WTC11 (cell line): ENCODE measurements at places on chromosomes 5 and 9. TPM values are rescaled to one million over a fixed set of nuclear protein-coding genes. Genes with fewer than 3 reads are reported as not detected.

DNA sequence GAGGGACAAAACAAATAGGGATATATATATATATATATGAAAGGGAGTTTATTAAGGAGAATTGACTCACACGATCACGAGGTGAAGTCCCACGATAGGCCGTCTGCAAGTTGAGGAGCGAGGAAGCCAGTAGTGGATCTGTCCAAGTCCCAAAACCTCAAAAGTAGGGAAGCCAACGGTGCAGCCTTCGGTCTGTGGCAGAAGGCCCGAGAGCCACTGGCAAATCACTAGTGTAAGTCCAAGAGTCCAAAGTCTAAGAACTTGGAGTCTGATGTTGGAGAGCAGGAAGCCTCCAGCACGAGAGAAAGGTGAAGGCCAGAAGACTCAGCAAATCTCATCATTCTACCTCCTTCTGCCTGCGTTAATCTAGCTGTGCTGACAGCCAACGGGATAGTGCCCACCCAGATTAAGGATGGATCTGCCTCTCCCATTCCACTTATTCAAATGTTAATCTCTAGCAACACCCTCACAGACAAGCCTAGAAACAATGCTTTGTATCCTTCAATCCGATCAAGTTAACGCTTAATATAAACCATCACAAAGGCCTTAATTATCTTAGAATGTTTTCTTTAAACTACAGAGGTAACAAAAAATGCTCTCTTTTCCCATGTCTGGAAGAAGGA, 23.8 kb upstream of the DAB2 start:
- H3K27ac ChIP-seq: no peak overlapping the region
- no peaks in the 10 kb centered on the region for H3K36me3 ChIP-seq
- DNase-seq: no peak
- no peaks in the 10 kb centered on the region for H3K27me3 ChIP-seq
- H3K4me1 ChIP-seq: peaks cover 10% of the 10 kb centered on the region
- H3K4me3 ChIP-seq: no peak overlapping the region

GRCh38 chr5:55692509-55692908, 19.6 kb downstream of the SLC38A9 start:
- H3K36me3 ChIP-seq: peaks cover 18% of the 10 kb centered on the region
- H3K4me1 ChIP-seq: peaks cover 24% of the 10 kb centered on the region
- DNase-seq: no peak
- no peak overlapping the region for H3K27ac ChIP-seq

DNA sequence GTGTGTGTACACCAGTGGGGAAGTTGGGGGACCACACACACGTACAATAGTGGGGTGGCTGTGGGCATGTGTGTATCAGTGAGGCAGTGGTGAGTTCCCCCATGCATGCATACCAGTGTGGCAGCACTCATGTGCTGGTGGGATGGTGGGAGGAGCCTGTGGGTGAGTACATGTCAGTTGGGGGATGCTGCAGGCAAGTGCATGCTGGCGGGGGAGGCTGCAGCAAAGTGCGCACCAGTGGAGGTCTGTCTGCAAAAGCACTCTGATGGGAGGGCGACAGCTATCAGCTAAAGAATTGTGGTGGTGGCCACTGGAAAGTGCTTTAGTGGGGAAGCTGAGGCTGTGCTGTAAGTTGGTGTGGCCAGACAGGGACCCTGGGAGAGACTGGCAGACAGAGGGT, 418.8 kb downstream of the KIAA0825 start:
- no peaks in the 10 kb centered on the region for H3K27me3 ChIP-seq
- no peaks in the 10 kb centered on the region; the same call in 1 of the 2 replicates for H3K36me3 ChIP-seq
- DNase-seq: no peak
- H3K27ac ChIP-seq: no peak overlapping the region
- peaks cover 36% of the 10 kb centered on the region for H3K4me1 ChIP-seq

GRCh38 chr5:57844410-57844809, 361.8 kb upstream of the ACTBL2 start:
- H3K27me3 ChIP-seq: no peaks in the 10 kb centered on the region
- peaks cover 40% of the 10 kb centered on the region for H3K4me1 ChIP-seq
- no peaks in the 10 kb centered on the region for H3K36me3 ChIP-seq
- H3K4me3 ChIP-seq: no peak overlapping the region

GRCh38 chr9:81634915-81635516, 54.3 kb downstream of the TLE1 start:
- peaks cover 41% of the 10 kb centered on the region for H3K36me3 ChIP-seq
- DNase-seq: no peak
- H3K4me3 ChIP-seq: no peak overlapping the region
- H3K4me1 ChIP-seq: peaks cover 50% of the 10 kb centered on the region

DNA sequence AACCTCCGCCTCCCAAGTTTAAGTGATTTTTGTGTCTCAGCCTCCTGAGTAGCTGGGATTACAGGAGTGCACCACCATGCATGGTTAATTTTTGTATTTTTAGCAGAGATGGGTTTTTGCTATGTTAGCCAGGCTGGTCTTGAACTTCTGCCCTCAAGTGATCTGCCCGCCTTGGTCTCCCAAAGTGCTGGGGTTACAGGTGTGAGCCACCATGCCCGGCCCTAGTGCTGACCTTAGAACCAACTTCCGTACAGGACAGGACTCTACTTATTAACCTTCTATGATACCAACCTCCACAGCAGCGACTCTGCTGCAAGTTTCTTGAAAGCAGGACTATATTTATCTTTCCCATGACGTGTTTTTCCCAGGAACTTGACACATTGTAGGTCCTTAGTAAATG, 176.9 kb downstream of the RGS3 start:
- DNase-seq: no peak
- 0 out of 2 replicates have a peak, but pooled peaks cover 4% of the 10 kb centered on the region for H3K4me1 ChIP-seq

- H3K27me3 ChIP-seq: peaks cover 6% of the 10 kb centered on the region
- peak overlapping the region; percentile 32; the same call in 1 of the 2 replicates for H3K4me3 ChIP-seq
- no peak overlapping the region; the same call in 1 of the 2 replicates for H3K27ac ChIP-seq
These were observed 1.9 kb upstream of the GM2A start for GRCh38 chr5:151251001-151251551.

DNA sequence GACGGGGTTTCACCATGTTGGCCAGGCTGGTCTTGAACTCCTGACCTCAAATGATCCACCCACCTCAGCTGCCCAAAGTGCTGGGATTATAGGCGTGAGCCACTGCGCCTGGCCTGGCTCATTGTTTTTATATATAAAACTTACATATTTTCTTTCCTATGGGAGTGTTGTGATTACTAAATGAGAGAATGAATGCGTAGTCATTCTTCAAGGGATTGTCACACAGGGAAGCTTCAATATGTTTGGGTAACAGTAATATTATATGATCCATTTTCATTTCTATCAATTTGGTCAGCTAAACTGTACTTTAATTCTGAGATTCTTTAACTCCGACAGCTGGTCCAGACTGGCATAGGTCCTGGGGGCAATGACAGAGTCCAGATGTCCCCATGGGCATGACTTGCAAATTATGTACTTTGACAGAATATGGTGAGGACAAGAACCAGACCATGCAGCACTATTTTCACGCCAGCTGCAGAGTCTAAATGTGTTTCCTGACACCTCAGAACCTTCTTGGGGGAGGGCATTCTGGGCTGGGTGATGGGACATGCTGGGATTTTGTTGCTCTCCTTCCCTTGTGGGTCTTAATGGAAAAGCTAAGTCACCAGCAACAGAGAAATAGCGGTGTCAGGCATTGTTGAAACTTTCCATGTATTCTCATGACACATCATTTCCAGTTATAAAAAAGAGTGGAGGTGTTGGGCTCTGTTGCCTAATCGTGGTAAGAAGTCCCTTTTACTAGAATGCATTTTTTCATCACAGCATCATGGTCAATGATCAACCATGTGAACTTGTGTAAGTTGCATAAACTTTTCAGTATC, 40.9 kb upstream of the TNC start:
- DNase-seq: no peak
- no peak overlapping the region for H3K4me3 ChIP-seq
- H3K27me3 ChIP-seq: peaks cover under 1% of the 10 kb centered on the region; the same call in 1 of the 2 replicates
- H3K27ac ChIP-seq: no peak overlapping the region

Gene C6
- 0.13 to 0.23 TPM (median 0.14 TPM) in 3 replicates for total RNA-seq

Gene MSMP
- total RNA-seq: 1.0 to 2.1 TPM (median 1.2 TPM) in 3 replicates

Gene MORN5
- total RNA-seq: not detected in 3 replicates

DNA sequence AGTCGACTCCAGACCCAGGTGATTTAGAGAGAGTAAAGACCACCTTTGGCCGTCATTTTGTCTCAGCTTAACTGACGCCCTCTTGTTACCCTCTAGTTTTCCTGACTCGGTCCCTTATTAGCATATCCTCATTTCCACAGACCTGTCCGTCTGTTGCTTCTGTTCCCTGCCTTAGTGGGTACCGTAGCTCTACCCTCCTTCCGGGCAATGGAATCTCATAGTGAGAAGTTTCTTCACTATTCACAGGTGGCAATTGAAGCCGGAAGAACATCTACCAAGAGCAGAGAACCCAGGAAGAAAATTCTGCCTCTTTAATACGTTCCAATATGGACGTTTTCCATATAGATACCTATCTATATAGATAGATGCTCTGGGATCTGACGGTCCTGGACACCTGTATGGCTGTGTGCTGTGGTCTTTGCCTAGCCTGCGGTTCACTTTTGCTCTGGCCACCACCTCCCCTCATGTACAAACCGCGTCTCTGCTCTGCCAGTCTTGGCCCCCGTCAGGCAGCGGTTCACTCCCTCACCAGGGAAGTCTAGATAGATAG, 652 bp upstream of the TMEM161B start:
- H3K27ac ChIP-seq: peak overlapping the region; percentile 97
- no peak for DNase-seq
- H3K4me1 ChIP-seq: peaks cover 18% of the 10 kb centered on the region
- H3K36me3 ChIP-seq: peaks cover 52% of the 10 kb centered on the region
- no peaks in the 10 kb centered on the region; the same call in 1 of the 2 replicates for H3K27me3 ChIP-seq
